ENCODE measurements at places on chromosomes 7 and 10.

DNA sequence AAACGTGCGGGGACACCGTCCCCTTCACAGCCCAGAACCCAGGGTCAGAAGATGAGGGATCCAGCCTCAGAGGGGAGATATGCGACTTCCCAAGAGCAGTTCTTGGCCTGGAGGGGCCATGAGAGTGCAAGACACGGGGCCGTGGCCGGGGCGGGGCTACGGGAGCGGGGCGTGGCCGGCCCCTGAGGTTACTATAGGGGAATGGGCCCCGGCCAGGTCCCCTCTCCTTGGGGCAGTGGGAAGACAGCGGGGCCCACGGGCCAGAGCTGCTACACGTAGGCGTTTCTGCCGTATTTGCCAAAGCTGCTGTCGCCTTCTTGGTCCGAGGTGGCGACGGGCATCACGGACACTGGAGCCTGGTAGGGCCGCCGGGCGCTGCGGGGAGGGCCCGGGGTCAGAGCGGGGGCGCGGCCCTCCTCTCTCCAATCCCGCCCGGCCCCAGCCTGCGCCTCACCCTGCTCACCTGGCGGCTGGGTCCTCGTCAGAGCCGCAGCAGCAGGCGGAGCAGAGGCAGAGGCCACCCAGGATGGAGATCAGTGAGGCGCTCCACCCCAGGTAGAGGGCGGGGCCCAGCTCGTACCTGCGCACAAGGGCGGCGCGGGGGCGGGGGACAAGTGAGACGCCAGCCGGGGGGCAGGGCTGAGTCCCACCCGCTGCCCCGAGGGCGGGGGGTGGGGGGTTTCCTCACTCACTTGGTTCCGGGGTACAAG, 5.3 kb downstream of the CLDN15 start:
- DNase-seq: no peak

GRCh38 chr10:3469639-3470020, 297.0 kb upstream of the PITRM1 start:
- peak; percentile 60 for DNase-seq

- DNase-seq: peak; percentile 3
Measured at GRCh38 chr7:16874066-16874465, 7.7 kb downstream of the AGR3 start.

GRCh38 chr7:153193144-153193595, 433.6 kb downstream of the ACTR3B start:
- DNase-seq: no peak

DNA sequence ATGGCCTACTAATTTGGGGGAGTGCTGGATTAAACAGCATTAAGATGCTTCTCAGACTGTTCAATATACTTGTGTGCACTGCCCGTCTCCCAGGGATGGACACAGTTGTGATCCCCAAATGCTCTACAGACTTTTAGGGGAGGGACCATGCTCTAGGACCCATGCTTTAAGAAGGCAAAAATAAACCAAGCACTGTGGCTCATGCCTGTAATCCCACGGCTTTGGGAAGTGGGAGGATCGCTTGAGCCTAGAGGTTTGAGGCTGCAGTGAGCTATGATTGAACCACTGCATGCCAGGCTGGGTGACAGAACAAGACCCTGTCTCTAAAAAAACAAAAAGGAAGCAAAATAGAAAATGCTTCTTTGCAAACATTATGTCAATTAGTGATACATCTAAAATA, 102.6 kb downstream of the VOPP1 start:
- DNase-seq: no peak

DNA sequence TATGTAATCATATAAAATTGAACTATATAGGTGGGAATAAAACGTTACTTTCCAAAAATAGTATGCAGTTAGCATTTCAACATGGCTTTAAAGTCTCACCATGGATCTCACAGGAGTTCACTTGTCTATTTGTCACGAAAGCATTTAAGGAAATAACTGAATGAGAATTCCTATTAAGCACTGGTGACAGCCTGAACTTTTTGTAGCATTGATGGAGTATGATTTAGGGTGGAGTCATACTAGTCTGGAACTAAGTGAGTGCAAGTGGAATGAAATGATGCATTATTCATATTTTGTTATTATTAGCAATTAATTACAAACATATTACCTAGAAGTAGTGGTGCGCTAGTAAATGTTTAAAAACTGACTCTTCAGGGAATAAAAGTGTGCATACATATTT, 26.0 kb upstream of the HIBADH start:
- DNase-seq: no peak

DNA sequence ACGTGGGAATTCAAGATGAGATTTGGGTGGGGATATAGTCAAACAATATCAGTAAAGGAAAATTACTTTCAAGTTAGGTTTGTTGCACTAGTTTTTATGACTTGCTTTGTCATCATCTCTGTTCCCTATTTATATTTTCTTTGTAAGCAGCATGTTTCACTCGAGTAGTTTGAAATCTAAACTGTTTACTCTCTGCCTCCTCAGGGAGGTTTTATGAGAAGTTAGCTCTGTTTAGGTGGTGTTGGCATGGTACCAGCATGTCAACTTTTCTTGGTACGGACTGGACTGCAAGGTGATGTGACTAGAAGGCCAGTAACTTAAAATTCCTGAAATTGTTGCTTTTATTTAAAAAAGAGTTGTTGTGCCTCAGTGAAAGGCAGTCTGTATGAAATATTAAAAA, 59.2 kb upstream of the MTPN start:
- no peak for DNase-seq

DNA sequence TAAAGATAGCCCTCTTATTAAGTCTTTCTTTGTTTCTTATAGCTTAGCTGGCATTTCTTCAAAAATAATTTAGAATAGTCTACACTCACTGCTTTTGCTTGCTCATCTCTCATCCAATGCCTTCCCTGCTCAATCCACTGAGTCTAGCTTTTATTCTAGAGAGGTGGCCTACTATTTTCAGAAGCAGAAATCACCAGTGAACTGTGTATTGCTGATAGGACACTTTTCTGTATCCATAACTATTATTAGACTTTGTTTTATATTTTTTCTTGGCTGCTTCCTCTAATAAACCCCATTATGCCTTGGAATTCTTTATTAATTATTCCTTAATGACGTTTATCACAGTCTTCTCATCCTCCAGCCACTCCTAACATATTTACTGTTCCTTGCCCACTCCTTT, 206.8 kb downstream of the SEMA3A start:
- no peak for DNase-seq

DNA sequence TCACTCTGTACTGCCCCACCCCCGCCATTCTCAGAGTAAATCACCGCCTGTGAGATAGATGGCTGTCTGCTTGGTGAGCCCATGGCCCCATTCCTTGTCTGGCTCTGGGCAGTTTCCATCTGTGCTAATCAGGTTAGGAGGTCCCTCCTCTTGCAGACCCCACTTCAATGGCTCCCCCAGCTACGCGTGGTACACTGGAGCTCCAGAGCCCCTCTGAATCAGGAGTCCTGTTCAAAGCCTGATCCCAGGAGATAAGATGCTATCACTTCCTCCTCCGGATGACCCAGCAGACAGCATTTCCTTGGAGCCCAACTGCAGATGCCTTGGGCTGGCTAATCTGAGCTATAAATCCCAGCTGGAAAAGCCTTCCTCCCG, 122.3 kb downstream of the SH3PXD2A start:
- no peak for DNase-seq

DNA sequence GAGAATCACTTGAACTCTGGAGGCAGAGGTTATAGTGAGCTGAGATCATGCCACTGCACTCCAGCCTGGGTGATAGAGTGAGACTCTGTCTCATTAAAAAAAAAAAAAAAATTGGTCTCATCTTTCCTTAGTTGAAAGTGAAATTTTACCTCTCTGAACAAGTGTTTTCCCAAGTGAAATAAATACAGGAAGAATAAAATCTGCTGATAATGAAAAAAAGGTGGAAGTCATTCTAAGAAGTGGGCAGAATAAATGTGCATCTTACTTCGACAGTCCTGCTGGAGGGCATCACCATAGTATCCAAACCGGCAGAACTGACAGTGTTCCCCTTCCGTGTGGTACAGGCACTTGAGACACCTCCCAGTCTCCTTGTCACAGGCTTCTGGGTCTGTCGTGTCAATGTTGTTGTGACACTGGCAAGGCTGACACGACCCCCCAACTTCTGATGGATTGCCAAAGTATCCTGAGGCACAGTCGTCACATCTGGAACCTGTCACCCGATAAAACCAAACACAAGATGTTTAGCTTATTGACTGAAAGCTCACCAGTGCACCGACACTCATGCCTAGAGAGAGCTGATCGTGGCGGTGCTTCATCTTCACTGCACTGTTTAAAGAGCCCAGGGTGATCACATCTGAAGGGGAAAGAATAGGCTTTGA, 49.6 kb downstream of the LAMB1 start:
- DNase-seq: no peak

DNA sequence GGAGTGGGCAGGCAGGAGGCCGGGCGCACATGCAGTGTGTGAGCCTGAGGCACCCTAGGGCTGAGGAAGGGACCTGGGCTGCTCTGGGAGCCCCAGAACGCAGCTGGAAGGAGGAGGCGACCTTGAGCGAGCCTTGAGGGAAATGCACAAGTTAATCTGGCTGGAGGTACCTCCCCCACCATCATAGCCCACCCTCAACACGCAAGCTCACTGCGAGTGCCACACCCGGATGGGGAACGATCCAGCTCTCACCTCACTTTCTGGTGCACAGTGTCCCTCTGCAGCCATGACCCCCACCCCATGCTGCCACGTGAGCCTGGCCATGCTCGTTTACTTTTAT, 162.4 kb upstream of the PPP2R2D start:
- no peak for DNase-seq

DNA sequence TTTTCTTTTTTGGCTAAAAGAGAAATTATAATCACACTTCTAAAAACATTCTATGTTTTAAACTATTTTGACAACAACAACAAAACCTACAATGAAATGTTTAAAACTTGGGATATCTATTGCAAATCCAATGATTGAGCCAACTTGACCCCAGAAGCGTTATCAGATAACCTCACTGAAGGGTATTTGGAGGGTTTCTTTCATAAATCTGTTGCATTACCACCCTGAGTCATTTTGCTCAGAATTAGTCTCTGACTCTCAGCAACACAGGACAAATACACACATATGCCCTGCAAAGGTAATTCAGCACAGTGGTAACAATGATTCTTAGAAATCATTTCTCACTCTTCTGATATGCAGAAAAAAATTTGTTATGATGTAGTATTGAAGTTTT, 2.3 kb upstream of the COL1A2 start:
- no peak for DNase-seq

- DNase-seq: no peak
Measured at GRCh38 chr10:72156223-72156622, 59.6 kb upstream of the ANAPC16 start.

- DNase-seq: no peak
Measured at GRCh38 chr7:123711832-123712293, 36.9 kb downstream of the WASL start.

DNA sequence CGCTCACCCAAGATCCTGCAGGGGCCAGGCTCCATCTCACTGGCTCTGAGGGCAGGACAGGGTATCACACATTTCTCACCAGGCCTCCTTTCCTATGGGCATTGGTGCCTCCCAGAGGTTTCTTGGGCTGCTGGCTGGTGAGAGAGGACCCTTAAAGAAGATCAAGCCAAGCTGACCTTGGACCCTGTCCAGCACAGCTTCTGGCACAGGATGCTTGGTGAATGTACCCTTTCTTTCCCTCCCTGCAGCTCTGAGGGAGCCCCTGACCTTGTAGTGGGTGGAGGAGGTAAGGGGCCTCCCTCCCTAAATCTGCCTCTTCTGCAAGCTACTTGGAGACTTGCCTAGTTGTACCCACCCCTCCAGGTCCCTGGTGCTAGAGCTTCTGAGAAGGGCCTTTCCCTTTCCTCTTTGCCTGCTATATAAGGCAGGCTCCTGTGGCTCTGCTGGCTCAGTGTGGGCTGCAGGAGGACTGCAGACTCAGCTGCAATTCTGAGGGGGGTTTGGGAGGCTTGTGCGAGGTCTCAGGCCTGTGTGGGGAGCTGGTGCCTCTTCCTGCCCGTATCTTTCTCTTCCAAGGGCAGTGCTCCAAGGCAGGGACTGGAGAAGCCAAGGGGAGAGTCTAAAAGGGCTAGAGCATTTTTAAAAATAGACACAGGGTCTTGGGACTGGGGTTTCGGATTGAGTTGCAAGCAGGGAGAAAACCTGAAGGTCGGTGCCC, 11.7 kb upstream of the TRIM8 start:
- DNase-seq: peak; percentile 42

DNA sequence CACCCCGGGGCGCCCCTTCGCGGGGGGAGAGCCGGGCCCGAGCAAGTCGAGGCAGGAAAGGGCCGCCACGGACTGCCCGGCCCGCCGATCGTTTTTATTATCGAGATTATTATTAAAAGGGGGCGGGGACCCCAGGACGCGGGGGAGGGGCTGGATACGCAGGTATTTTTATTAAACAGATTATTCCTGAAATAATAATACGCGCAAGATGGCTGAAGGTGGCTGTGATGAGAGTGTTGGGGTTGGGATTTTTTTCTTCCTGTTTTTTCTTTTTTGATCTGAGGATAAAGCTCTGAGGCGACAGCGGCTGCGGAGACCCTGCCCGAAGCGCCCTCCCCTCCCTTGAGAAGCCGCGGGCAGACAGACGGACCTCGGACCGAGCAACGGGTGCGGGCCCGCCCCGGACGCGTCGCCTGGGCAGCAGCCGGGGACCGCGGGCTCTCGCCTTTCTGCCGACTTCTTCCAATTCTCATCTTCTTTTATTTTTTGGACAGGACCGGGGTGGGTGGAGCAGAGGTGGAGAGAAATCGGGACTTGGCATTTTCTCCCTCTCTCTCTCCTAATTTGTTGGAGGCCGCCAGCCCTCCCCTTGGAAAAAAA, 1.4 kb upstream of the TRIM8 start:
- DNase-seq: no peak

DNA sequence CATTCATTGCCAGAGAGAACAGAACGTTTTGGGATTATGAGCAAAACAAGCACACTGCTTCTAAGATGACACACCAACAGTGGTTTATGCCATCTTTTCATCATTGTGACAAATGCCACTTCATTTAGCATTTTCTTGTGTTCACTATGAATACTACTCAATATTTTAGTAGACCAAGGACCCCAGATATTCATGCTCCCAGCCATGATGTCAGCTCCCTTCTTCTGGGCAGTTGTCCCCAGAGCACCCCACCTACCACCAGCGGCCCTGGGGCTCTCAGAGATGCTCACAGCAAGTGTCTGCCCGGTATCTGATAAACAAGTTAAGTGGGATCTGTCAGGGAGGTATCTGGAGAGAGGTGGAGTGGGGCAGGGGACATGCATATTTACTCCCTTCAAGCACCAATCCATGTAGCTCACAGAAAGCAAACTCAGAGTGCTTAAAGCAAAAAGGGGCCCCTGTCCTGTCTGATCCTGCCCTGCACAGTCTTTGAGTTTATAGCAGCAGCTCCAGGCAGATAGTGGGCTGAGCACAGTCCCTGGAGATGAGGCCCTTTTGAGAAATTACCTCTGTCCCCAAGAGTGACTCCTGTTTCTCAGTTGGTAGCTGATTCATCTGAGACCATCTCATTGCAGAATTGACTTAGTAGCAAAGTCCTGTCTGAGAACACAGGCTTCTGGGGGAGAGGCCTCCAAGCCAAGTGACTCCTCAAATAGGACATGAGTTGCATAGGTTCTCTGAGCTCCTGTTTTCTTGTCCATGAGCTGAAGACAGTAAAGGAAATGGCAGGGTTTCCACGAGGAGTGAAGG, 281.8 kb upstream of the KLF6 start:
- DNase-seq: no peak

- no peak for DNase-seq
Measured at GRCh38 chr7:2999078-2999500, 44.6 kb downstream of the CARD11 start.
